ENCODE measurements at places on chromosomes 12 and 14.

GRCh38 chr14:50345846-50346422 lies 33.8 kb downstream of the DMAC2L start:
- no peak for DNase-seq

- no peak for DNase-seq
These were observed 55.9 kb upstream of the SEL1L start for GRCh38 chr14:81589381-81590065.

DNA sequence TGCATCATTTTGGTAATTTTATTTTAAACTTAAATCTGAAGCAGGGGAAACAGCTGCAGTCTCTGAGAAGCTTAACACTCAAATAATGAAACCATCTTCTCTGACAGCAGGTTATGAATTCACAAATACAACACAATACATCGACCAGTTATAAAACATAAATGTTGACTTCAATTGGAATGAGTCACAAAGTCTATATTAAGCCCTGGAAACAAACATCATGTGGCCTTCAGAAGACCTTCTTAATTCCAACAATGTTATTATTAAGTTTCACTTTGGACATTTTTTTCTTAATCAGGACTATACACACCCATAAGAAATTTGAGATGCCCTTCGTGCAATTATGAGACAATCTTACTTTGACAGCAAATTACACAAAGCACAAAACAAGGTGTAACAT lies 68.9 kb downstream of the CEP128 start:
- DNase-seq = no peak

GRCh38 chr12:57604454-57604991 lies at the start of gene DTX3:
TSS of gene DTX3 (plus strand) at chr12:57604824. CDS start at chr12:57606518, 1,694 bp downstream.
- DNase-seq = no peak

DNA sequence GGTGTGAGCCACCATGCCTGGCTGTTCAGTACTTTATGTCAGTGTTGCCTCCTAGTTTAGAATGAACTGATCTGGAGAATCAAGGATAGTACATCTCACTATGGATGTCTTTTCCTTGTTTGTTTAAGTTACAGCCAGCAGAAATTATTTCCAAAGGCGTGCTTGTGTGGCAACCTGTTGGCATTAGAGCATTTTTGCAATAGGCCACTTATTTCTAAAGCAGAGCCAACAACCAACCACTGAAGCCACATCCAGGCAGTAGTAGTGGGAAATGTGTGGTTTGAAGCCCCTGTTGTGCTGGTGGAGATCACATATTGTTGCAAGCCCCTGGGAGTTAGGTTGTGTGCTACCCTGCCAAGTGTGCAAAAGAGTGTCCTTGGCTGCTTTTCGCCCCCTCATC lies 3.7 kb downstream of the ANO6 start:
- DNase-seq = no peak

DNA sequence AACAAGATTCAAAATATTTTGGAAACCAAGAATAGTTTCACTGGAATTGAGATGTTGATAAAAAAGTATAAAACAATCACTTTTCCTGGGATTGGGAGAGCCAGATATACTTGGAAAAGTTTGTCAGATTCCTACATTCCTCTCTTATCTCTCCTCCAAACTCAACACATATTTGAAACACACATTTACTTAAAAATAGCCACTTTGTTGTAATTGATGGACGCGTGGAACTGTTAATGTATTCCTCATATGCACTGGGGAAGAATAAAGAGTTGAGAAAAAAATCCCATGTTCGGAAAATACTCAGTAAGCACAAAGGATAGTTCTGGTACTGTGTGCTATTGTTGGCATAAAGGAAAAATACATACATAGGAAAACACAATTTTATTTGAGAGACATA lies 195.6 kb upstream of the FLRT2 start:
- no peak for DNase-seq

DNA sequence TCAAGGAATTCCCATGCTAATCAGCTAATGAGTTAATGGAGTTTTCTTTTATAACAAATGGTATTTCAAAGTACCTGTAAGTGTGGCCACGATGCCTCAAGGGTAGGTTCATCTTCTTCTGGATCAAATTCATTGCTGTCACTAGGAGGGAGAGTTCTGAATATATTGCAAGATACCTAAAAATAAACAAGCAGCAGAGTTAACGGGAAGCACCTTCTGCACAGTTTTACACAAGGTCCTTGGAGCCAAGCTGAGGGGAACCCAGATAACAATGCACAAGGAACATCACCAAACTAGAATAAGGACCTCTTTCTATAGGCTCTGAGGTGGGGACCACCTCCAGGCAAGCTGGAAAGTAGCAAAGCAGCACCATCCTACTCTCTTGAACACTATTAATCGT lies 103.2 kb upstream of the GPHB5 start:
- DNase-seq = no peak

GRCh38 chr14:67942080-67942710 lies 122.6 kb downstream of the RAD51B start:
- DNase-seq = no peak

DNA sequence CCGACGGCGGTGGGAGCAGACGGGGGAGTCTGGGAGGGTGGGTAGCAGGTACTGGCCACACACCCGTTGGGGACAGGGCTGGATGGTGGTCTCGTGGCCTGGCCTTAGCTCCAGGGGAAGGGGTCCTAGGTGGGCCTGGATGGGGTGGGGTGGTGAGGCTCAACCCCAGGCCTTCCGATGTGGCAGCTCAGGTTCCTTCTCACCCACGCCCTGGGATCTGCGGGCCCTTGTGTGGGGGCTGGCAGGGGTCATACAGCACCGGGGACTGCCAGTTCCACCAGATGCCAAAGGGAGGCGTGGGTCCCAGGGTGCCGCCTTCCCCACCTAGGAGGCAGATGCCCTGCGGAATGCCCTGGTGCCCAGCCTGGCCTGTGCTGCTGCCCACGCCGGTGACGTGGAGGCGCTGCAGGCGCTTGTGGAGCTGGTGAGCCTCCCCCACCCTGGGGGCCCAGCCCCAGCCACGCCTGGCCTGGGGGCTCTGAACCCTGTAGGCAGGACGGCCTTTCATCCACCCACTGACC lies 21.0 kb downstream of the ASPG start:
- no peak for DNase-seq

- DNase-seq = no peak
These were observed 16.7 kb downstream of the LGR5 start for GRCh38 chr12:71456316-71456715.

DNA sequence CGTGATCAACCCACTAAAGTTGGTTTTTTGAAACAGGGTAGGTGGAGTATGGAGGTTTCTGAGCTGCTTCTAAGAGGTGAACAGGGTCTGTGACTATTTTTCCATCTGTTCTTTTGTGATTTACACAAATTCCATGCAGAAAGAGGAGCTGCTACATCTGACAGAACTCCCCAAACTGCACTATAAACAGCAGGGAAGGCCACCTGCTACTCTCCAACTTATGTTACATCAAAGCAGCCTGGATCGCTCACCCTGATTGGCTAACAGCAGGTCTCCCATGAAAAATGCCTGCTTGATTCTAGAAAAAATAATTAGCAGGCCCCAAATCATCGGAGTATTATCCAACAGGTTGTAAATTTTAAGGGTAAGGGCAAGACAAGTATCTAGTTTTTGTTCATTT lies 282.9 kb upstream of the FLRT2 start:
- no peak for DNase-seq

DNA sequence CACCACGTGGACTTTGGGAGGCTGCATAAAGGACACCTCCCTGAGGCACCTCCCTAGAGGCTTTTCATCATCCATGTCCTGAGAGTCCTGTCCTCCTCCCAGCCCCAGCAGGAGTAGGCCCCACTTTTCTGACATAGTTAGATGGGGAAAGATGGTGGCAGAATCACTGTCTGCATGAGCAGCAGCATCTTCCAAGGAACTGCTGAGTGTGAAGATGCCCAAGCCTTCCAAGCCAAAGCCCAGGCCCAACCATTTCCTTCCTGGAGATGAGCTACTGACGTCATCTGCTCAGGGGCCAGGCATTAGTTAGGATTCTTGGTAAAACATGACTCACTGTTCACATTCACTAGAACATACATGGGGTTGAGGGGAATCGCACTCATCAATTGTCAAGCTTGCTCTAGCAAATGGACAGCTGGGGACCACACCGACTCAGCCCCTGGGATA lies 37.3 kb downstream of the VDR start:
- DNase-seq = no peak

DNA sequence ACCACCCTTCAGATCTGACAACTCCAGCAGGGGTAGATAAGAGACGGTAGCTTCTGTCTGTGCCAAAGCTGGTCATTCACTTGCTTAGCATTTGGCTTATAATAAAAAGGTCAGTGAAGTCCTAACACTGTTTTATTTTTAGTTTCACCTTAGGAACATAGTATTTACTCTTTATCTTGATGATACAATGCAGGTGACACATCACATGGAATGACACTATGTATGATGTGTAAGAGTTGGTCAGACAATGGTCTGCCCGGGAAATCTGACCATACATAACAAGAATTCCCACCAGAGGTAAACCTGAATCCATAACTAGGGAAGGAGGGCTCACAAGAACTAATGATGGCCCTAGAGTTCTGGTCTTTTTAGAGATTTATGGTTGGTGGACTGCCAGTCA lies 66.6 kb downstream of the IFNG start:
- DNase-seq = no peak

- no peak for DNase-seq
These were observed 76.9 kb upstream of the ATF1 start for GRCh38 chr12:50686976-50687375.

DNA sequence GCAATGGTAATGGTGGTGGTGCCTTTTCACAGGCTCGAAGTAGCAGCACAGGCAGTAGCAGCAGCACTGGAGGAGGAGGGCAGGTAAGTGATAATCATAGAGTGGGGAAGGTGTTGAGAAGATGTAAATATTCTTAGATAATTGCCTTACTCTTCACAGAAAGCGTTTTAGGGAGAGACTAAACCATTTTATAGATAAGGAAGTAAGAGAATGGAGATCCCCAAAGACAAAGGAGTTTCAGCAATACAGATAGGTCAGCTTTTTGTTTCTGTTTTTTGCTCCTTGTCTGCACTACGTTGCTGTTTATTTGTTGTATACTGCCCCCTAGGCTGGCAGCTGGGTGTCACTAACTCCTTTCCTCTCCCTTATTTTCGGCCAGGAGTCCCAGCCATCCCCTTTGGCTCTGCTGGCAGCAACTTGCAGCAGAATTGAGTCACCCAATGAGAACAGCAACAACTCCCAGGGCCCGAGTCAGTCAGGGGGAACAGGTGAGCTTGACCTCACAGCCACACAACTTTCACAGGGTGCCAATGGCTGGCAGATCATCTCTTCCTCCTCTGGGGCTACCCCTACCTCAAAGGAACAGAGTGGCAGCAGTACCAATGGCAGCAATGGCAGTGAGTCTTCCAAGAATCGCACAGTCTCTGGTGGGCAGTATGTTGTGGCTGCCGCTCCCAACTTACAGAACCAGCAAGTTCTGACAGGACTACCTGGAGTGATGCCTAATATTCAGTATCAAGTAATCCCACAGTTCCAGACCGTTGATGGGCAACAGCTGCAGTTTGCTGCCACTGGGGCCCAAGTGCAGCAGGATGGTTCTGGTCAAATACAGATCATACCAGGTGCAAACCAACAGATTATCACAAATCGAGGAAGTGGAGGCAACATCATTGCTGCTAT lies 2.0 kb downstream of the SP1 start:
- no peak for DNase-seq

- DNase-seq = no peak
These were observed 44.8 kb downstream of the SLC17A8 start for GRCh38 chr12:100401660-100402059.

DNA sequence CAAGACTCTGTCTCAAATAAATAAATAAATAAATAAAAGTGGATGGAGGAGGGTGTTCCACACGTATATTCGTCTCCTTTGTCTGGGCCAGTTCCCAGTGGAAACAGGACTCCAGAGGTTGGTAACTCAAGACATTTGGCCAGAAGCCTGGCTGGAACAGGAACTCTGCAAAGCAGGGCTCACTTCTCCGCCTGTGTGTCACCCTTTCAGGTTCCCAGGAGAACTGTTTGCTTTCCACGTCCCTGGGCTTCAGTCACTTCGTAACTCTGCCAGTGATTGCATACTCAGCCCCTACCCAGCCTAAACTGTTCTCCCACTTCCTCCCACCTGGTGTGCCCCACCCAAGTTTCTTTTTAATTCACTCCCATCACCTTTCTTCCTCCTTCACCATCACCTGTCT lies 7.0 kb upstream of the UBE2N start:
- DNase-seq = no peak

- no peak for DNase-seq
These were observed 177.4 kb upstream of the CCDC198 start for GRCh38 chr14:57671021-57671420.

- DNase-seq = no peak
These were observed 378.1 kb downstream of the AACS start for GRCh38 chr12:125443341-125443740.

DNA sequence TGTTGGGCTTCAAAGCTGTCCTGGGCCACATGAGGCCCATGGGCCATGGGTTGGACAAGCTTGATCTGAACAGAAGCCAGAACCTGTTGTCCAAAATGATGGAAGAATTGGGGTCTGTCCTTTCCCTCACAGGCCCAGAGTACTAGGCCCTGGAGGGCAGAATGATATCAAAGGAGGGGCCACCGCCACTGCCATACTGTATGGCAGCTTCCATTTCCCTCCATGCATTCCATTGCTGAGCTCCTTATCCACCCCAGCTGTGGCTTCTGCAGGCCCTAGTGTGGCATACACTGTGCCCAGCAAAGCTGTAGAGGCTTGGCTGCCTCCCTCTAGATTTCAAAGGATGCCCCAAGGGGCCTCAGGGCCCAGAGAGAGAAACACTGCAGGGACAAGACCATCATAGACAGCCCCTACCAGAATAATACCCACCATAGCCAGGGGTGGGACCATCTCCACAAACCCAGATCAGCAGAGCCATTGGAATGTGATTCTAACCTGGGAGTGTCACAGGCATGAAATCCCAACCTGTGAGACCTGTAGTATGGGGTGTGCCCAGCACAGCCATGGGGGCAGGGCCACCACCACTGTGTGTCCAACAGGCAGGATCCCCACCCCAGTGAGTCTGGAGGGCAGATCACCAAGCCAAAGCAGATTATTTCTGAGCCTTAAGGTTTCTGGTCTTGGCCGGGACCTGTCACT lies 61.4 kb upstream of the BEGAIN start:
- no peak for DNase-seq
